Stimulated activated CD4-positive, alpha-beta T cell treated with anti-CD3 and anti-CD28 coated beads, TNF-alpha, amount 100 ng/mL, for 48 hours (primary cell): ENCODE measurements at places on chromosomes 5 and 9.

DNA sequence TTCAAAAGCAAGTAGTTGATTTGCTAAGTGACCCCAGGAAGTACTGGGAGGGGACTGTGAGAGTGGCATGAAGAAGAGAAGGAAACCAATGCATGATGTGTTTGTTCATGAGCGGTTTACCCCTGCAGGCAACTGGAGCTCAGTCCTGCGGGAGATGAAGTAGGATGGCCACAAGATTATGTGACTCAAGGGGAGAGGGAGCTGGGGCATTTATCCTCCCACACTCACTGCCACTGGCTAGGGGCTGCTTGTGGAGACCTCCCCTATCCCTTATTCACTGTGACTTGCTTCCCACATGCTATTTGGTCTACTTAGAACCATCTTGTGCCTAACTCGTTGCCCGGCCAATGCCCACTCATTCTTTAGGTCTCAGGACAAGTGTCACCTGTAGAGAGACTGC, 60.6 kb upstream of the TRIO start:
- DNase-seq: no peak

- DNase-seq: no peak
Observed at GRCh38 chr9:96088510-96088909, 213.0 kb downstream of the ERCC6L2 start.

DNA sequence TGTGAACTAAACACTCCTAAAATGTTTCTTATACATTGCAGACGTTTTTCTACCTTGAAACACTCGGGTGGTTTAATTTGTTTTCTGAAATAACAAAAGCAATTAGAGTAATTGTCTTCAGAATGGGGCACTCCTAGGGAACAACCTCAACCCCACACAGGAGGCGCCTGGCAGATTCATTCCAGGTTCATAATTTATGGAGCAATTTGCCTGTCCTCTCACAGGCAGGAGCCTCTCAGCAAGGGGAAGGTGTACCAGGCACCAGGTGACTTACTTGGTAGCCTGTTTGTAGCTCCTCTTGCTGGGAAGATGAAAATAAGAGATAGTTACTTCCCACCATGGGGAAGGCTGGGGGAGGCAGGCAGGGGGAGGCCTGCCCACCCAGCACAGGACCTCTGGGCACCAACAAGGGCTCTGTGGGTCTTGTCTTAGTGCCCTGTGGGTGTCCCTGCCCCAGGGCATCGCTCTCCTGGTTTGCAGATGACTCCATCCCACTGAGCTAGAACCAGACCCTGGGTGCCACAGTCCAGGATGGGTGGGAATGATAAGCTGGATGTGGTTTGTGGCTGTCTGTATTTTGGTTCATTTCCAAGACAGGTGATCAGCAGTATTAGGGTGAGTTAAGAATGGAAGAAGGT, 144.4 kb downstream of the FSTL4 start:
- DNase-seq: no peak

DNA sequence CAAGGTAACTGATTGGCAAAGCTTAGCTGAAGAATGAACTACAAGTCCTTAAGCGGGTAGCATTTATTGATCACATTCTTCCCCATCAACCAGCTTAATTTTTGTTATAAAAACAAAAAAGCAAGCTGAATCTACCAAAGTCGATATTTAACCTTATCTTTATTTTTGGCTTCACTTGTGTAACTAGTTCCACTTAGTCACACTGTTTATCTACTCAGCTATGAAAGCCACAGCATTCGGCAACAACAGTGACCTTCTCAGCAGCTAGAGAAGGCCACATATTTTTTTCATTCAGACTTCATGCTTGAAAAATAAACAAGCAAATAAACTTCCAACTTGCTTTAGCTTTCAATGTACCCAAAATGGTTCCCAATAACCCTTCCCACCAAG, 69.4 kb downstream of the KLHL3 start:
- DNase-seq: no peak

DNA sequence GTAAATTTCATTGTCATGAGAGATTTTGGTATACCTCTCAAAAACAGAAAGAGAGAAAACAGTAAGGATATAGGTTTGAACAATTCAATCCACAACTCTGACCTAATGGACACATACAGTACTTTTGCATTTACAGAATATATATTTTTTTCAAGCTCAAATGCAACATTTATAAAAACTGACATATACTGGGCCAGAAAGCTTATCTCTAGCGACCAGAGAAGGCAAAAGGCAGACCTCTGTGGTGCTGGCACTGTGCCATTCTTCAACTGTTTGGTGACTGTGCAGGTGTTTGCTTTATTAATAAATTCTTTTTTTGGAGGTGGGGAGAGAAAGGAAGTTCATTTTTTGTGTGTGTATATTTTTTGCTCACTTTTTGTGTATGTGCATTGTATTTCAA, 6.0 kb upstream of the PLAC8L1 start:
- no peak for DNase-seq

GRCh38 chr5:929596-929995, 36.9 kb downstream of the TRIP13 start:
- DNase-seq: no peak

DNA sequence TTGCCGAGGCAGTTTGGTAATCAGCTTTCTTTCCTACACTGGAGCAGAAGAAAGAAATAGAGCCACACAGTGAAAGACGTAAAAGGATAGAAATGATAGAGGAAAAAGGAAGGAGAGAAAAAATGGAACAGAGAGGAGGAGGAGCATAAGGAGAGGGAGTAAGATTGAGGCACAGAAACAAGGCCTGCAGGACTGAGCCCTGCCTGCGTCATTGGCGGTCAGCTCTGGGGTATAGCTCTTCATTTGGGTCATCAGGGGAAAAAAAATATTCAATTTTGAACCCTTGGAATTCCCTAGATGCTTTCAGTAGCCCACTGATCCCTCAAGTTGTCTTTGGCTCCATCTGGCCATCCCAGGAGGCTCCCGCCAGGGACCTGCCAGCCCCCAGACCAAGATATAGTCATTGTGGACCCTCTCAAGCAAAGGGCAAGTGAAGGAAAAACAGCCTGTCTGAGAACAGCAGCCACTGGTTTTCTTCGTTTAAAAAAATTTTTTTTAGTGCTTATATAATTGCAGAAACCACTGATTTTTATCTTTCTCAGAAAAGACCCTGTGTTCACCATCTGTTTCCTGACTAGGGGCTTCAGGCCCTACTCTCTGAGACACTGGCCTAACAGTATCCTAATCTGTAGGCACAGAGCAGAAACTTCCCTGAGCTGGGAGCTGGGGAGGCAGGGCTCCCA, 31.3 kb upstream of the MATR3 start:
- no peak for DNase-seq

- DNase-seq: no peak
Observed at GRCh38 chr5:83548581-83548980, 77.0 kb downstream of the VCAN start.

- no peak for DNase-seq
Observed at GRCh38 chr5:111119856-111120255, 27.7 kb downstream of the WDR36 start.

DNA sequence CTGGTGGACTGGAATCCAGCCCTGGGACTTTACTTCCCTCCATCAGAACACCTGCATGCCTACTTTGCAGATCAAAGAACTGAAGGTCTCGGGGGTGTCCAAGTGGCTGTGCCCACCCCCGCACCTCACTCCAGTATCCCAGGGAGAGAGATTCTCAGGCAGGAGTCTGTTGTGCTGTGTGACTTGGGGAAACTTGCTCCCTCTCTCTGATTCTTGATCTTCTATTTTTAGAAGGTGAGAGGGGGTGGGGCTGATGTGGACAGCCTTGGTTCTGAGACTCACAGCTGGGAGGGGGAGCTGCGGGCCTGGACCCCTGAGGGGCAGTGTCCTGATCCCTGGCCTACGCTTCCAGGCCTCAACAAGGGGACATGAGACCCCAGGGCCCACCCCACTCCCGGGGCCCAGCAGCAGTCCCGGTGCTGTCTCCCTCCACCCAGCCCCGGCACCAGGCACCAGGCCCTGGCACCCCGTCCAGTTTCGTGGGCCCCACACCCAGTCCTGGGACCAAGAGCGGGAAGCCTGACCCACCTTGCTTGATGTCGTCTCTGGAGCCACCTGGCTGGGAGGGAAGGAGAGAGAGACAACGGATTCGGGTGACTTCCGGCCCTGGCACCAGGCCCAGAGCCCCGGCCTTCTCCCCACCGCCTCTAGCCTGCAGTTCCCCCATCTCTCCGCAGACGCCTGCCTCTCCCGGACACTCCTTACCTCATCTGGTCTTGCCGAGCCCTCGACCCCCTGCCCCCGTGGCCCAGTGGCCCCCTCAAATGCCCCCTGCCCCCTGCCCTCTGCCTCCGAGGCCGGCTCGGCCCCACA, 74.0 kb upstream of the SPTLC1 start:
- no peak for DNase-seq
